ENCODE measurements at places on chromosomes 5 and 9.

GRCh38 chr5:108367679-108368334 lies 14.1 kb downstream of the FBXL17 start:
- DNase-seq = no peak

- no peak for DNase-seq
Measured at GRCh38 chr5:149135536-149136201, 5.6 kb upstream of the ABLIM3 start.

GRCh38 chr5:147882586-147883313 lies 4.2 kb downstream of the SCGB3A2 start:
- peak; percentile 62 for DNase-seq

GRCh38 chr5:74422671-74423070 lies 217.9 kb downstream of the ENC1 start:
- no peak for DNase-seq

DNA sequence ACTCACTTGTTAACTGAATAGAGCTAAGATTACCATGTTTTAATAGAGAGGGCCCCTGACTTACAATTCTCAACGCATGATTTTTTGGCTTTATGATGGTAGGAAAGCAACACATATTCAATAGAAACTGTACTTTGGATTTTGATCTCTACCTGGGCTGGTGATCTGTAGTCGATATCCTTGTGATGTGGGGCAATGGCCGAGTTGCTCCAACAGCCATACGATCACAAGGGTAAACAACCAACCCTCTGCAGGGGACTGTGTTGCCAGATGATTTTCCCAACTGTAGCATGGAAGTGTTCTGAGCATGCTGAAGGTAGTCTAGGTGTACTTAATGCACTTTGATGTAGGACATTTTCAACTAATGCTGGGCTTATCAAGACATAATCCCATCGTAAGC lies 36.5 kb downstream of the NSUN2 start:
- DNase-seq = no peak
